ENCODE measurements at places on chromosomes 13 and 19. TPM values are rescaled to one million over a fixed set of nuclear protein-coding genes. Genes with fewer than 3 reads are reported as not detected.

The KLK2 gene
- total RNA-seq = not detected

The CHMP2A gene
- total RNA-seq = 121 TPM

The RPS19 gene
- 2,099 TPM for total RNA-seq

The ETHE1 gene
- 69.8 TPM for total RNA-seq

The ZNF549 gene
- total RNA-seq = 2.5 TPM

The WDR87 gene
- not detected for total RNA-seq

Data from bronchus fibroblast of lung (primary cell).